OCI-LY7 (cell line): ENCODE measurements at places on chromosomes 11 and 22. TPM values are rescaled to one million over a fixed set of nuclear protein-coding genes. Genes with fewer than 3 reads are reported as not detected.

SCN3B gene
- total RNA-seq, result not detected in 2 replicates

HBB gene
- total RNA-seq, result not detected in 2 replicates

NAALAD2 gene
- not detected in 2 replicates for total RNA-seq

DNA sequence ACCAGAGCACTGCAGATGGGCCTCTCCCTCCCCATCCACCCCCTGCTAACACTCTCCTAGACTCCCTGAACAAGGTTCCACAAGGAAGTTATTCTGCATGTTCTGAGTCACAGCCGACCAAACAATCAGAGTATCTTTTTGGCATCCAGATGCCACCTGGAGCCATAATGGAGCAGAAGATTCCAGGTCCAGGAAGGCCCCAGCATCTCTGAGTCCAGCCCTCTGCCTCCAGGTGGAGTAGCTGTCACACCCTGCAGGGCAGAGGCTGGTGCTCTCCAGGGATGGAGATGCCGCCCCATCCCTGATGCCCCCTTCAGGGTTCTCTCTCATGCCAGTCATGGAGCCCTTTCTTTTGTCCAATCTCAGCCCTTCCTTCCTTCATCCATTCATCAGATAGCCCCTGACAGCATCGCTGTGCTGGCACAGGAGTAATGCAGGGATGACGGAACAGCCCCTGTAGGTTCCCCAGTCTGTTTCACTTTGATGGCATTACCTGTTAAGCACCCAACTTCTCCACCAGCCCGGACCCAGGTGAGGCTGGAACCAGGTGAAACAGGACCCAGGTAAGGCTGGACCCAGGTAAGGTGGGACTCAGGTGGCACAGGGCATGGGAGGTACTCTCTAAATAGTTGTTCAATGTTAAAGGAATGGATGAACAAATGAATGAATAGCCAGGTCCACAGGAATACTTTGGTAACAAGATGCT is 20.1 kb upstream of the TSKU start:
- no peak for DNase-seq

MS4A6A gene
- not detected in 2 replicates for total RNA-seq

DNA sequence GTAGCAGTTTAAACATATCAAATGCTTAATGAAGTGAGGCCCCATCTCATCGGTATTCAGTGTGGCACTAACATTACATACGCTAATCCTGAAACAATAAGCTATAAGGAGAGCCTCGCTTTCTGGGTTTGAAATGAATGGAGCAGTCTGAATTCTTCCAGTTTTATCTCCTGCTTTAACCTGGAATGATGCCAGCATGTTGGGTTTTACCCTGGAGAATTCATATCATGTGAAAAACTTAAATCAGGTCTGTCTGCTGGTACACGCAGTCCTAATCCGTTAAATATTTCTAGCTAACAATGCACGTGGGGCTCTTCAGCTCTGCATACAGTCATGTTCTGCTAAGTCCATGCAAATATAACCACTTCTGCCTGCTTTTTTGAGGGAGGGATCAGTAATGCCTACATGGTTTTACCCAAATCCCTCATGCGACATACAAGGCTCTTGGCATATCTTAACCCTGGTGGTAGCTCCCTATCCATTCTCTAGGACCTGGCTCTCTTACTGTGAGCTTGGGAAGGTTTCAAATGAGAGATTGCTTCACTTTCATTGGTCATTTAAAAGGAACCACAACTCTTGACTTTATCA is 92.7 kb downstream of the COMMD9 start:
- no peak for DNase-seq

CCDC87 gene
- total RNA-seq, result 0.17 and 0.36 TPM in 2 replicates

- no peak for DNase-seq
Observed at GRCh38 chr11:123194337-123195187, 486 bp downstream of the CLMP start.

DNA sequence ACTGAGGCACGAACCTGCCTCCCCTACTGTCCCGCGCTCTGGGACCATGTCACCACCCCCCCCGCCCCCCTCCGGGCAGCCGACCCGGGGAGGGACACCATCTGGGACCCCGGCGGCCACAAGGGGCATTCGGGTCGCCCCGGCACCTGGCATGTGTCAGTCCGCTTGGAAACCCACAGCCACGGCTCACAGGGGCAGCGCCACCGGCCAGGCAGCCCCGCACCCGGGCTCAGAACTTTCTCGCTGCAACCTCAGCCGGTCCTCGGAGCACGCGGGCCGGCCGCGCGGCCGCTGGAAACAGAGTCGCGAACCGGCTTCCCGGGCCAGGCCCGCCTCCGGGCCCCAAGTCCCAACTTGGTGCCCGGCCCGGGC is 159.9 kb upstream of the GRK3 start:
- DNase-seq, result no peak

GRCh38 chr22:42752230-42752746 is 31.6 kb upstream of the A4GALT start:
- DNase-seq, result no peak

GRCh38 chr22:39664485-39665200 is 94.1 kb downstream of the CACNA1I start:
- DNase-seq, result no peak

- DNase-seq, result no peak
Observed at GRCh38 chr22:19773470-19774040, 13.0 kb downstream of the TBX1 start.

DNA sequence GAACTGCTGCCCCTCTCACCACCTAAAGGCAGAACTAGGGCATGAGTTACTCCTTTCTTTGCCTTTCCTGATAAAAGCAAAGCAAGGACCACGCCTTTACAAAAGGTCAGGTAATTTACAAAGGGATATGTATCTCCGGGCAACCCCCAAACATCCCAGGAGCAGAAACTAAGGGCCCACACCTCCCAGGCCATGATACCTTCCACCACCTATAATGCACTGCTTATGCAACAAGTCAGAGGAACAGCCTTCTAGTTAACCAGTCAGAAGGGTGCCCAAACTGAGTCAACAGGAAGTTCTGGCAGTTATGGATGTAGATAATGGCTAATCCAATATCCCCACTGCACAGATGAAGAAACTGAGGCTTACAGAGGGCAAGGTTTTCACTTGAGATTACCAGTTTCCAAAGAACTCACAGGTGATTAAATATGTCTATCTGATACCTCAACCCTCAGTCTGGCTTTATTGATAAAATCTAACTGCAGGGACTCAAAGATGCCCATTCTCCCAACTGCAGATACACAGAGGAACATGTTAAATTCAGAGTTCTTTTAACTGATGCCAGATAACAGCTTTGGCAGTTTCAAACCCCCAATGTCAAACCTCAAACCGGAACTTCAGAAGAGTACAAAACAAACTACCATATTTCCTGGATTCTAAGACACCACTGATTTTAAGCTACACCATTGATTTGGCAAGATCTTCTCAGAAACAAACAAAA is 16.8 kb upstream of the CASTOR1 start:
- peak; percentile 70 for DNase-seq

DNA sequence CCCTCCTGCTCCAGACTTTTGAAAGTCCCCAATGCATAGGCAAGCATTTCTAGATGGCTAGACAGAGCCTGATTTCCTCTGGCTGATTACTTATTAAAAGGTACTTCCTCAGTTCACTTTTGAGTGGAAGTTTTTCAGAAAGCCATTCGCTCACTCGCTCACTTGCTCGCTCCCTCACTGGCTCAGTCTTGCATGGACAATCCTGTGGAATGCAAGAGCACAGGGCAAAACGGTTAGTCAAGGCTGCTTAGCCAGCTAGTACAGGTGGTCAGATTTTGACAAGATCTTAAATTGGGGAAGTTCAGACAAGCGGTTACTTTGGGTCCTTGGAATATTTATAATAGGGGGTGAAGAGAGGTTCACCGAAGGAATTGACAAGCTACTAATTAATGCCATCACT is 101.0 kb downstream of the ARL14EP start:
- no peak for DNase-seq

GRCh38 chr22:20206709-20207215 is 55.9 kb upstream of the CCDC188 start:
- DNase-seq, result peak; percentile 4

DNA sequence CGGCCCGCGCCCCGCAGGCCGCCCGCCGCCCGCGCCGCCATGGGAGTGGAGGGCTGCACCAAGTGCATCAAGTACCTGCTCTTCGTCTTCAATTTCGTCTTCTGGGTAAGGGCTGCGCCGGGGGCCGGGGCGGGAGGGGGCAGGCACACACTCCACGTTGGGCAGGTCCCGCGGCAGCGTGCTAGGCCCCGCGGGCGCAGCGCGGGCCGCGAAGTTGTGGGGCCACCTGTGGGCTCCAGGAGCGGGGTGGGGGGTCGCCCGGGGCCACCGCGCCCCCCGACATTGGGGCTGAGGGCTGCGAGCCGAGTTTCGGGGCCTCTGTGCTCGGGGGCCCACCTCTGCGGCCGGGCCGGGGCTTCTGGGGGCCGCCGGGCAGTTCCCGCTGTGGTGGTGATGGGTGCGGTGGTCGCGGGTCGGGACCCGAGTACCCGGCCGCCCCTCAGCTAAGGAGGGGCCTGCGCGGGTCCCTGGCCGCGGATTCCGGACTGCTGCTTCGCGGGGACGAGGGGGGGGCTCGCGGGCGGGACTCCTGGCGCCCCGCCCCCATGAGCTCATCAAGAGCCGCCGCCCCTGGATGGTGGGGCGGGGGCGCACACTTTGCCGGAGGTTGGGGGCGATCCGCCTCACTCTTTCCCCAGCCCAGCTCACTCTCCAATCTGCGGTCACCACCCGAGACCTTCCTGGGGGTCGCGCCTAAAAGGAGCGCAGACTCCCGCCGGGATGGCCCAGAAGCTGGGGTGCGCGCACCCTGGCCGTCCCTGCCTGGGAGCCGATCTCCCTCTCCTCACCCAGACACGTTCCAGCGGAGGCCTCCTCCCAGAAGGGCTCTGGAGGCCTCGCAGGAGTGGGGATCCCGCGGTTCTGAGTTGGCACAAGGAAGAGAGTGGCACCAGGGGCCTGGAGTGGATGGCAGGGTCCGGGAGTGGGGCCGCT is 667 bp downstream of the CD81 start:
- peak; percentile 70 for DNase-seq

GRCh38 chr11:125114518-125114917 is 3.1 kb upstream of the TMEM218 start:
- DNase-seq, result no peak

CABP2 gene
- not detected in 2 replicates for total RNA-seq

F2 gene
- total RNA-seq, result 0.48 TPM in 1 of 2 replicates, not detected in the other

GRCh38 chr22:49976439-49977175 is 16.0 kb downstream of the PIM3 start:
- peak; percentile 44 for DNase-seq

MIOX gene
- total RNA-seq, result 0.53 and 0.74 TPM in 2 replicates

DNA sequence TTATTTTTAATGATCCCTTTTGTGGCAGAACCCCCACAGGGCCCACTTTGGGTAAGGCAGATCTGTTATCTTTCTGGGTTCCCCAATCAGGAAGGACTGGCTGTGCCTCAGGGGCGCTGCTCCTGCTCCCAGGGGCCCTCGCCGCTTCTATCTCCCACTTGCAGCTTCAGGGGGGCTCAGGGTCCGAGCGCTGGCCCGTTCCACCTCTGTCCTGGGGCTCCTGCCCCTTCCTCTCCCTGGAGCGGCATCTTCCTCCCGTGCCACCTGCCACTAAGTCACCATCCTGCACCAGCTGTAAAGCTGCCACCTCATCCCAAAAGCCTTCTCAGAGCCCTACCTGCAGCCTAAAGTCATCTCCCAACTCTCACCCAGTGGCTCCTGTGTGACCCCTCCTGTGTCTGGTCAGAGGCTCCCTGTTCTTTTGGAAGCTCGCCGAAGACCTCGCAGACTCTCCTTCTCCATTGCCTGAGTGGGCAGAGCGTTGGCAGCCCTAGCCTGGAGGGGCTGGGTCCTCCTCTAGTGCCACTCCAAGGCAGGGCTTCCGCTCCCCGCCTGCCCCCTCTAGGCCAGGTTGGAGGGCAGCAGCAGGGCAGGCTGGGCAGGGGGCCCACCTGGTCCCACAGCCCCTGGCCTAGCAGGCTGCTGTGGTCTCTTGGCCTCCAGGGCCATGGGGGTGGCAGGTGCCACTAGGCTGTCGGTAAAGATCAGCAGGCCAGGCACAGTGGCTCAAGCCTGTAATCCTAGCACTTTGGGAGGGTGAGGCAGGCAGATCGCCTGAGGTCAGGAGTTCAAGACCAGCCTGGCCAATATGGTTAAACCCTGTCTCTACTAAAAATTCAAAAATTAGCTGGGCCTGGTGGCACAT is 106.7 kb downstream of the MORC2 start:
- no peak for DNase-seq

DNA sequence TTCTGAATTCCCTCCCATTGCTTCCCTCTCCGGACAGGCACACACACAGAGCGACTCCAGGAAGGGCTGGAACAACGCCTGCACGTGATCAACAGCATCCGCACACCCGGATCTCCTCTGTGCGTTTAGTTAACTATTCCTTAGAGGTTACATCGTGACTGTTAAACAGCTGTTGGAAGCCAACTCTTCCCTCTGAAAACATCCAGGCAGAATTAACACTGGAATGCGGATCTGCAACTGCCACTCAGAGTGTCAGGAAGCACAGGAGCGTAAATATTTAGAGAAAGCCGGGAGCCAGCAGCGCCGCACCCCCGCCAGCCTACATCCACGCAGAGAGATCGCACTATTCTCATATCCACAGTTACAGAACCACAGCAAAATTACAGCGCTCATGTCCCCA is 46.2 kb downstream of the SHANK2 start:
- DNase-seq, result no peak

- no peak for DNase-seq
Observed at GRCh38 chr11:99505316-99505715, 484.6 kb downstream of the CNTN5 start.

DNA sequence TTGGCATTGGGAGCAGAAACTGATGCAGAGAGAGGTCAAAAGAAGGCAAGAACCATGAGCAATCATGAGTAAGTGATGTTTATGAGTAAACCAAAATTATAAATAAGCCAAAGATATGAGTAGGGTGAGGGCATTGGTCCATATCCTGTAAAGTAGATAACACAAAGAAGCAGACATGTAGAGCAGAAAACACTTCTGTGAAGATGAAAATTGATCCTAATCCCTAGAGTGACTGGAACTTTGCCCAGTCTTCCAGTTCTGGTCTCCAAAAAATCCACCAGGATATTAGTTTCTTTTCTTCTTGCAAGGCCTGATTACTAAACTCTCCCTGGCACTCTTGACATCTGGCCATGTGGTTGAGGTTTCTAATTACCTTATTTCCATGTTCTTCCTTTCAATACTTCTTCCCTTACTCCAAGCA is 13.7 kb upstream of the DRD2 start:
- no peak for DNase-seq

GRCh38 chr11:9887472-9887871 is 223.6 kb downstream of the SWAP70 start:
- no peak for DNase-seq

OR6Q1 gene
- not detected in 2 replicates for total RNA-seq

RELT gene
- total RNA-seq, result 24.7 and 30.8 TPM in 2 replicates

DNA sequence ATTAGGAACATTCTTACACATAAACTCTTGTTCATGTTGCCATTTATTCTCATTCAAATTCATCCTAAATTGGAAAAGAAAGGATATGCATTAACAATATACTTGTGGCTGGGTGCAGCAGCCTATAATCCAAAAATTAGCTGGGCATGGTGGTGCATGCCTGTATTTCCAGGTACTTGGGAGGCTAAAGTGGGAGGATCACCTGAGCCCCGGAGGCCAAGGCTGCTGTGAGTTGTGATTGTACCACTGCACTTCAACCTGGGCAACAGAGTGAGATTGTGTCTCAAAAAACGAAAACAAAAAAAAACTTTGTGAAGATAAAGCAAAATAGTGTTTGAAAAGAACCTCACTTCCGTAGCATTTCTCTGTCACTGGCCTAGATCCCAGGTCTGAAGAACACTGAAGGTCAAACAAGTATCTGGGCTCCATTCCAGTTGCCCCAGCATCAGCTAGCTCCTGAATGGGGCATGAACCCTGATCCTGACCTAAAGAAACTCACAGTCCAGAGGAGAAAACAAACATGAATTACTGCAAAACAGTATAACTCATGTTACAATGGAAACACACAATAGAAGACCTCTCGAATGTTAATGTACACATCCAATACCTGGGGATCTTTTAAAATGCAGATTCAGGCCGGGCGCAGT is 32.2 kb downstream of the TUG1 start:
- DNase-seq, result no peak
